Panc1 (cell line): ENCODE measurements at places on chromosomes 5 and 9. TPM values are rescaled to one million over a fixed set of nuclear protein-coding genes. Genes with fewer than 3 reads are reported as not detected.
A peak's percentile ranks its signal among the peaks of the same experiment; 100 is the strongest.

DNA sequence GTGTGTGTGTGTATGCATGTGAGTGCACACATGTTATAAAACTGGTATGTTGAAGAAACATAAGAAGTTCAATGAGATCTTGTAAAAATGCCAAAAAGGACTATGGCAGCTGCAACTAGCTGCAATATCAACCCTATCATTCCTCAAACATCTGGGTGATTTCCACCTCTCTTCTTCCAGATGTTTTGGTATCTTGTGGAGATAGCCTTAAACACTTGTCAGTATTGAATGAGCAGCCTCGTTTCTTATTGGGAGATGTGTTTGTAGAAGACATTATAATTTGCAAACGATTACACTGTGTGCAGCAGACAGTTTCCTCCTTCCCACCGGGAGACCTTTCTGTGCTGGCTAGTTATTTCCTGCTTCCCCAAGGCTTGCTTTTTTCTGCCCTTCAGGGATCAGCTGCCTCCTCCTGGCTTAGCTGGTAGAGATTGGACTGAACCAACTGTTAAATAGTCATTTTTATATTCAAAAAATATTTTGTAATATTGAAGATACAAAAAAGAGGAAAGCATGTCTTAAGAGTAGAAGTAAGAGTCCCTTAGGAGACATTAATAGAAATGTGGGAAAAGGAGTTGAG is 168.4 kb upstream of the MPDZ start:
- H3K27ac ChIP-seq, result no peak overlapping the region
- H3K4me1 ChIP-seq, result no peaks in the 10 kb centered on the region
- H3K27me3 ChIP-seq, result no peaks in the 10 kb centered on the region

DNA sequence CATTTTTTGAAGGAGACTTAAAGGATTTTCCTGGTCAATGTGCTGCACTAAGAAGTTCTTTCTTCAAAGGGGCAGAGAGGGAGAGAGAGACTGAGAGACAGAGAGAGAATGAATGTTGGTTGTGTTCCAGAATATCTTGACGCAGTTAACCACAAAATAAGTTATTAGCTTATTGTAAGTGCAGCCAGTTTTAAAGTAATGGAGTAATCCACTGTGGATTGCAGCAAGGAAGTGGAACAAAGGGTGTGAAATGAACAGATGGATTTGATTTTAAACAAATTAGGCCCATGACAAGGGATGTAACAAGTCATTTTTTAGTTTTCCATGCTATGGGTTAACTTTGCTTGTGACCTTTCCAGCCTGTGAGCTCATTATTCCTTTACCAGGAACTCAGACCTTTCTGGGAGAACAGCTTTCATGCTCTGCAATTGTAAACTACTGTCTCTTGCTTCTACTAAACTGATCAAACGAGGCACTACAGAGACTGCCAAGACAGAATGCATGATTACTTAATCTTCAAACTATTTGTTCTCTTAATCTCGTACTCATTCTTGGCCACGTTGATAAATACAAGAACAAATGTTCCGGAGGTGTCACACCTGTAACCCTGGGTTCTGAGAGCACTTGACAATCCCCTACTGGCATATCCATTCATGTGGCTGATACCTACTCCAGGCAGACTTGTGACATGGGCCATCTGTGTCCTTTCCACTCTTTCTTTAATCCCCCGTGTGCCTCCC is 131.1 kb downstream of the TLE1 start:
- H3K4me1 ChIP-seq, result no peaks in the 10 kb centered on the region; the same call in 1 of the 2 replicates
- no peak for DNase-seq
- no peak overlapping the region for H3K27ac ChIP-seq
- H3K27me3 ChIP-seq, result no peaks in the 10 kb centered on the region
- H3K36me3 ChIP-seq, result no peaks in the 10 kb centered on the region
- H3K4me3 ChIP-seq, result no peak overlapping the region

DNA sequence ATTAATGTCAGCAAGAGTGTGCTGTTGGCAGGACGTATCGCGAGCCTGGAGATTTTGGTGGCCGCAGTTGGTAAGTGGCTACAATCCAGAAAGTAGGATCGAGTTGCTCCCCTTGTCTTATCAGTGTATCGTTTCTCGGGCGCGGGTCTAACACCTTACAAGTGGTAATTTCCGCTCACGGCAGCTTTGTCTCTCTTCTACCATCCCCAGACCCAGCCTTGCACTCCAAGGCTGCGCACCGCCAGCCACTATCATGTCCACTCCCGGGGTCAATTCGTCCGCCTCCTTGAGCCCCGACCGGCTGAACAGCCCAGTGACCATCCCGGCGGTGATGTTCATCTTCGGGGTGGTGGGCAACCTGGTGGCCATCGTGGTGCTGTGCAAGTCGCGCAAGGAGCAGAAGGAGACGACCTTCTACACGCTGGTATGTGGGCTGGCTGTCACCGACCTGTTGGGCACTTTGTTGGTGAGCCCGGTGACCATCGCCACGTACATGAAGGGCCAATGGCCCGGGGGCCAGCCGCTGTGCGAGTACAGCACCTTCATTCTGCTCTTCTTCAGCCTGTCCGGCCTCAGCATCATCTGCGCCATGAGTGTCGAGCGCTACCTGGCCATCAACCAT is 1.1 kb downstream of the PTGER4 start:
- H3K4me1 ChIP-seq, result peaks cover 47% of the 10 kb centered on the region
- H3K36me3 ChIP-seq, result no peaks in the 10 kb centered on the region; the same call in 1 of the 2 replicates
- peak overlapping the region; percentile 91 for H3K27ac ChIP-seq

- no peaks in the 10 kb centered on the region for H3K36me3 ChIP-seq
- H3K4me1 ChIP-seq, result peaks cover 91% of the 10 kb centered on the region
- H3K4me3 ChIP-seq, result no peak overlapping the region
- no peaks in the 10 kb centered on the region for H3K27me3 ChIP-seq
- peak; percentile 67 for DNase-seq
Observed at GRCh38 chr9:127968700-127969383, 11.9 kb downstream of the EEIG1 start.

The TTF1 gene
- 8.4 TPM for total RNA-seq
